ENCODE measurements at places on chromosomes 2 and 18.

DNA sequence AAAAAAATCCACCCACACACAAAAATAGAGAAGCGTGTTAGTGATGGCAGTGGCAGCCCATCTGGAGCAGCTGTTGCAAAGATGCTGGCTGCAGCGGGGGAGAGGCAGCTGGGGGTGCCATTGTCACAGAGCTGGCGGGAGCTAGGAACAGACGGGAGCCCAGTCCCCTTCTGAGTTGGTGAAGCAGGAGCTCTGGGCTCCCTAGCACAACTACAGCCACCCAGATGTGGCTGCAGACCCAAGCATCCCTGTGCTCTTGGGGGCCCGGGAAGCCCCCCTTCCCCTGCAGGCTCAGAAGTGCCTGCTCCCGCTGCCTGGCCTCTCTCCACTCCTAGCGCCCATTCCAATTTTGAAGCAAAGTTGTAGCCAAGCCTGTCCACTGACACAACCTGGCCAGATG, 366.6 kb upstream of the MC4R start:
- DNase-seq = no peak

DNA sequence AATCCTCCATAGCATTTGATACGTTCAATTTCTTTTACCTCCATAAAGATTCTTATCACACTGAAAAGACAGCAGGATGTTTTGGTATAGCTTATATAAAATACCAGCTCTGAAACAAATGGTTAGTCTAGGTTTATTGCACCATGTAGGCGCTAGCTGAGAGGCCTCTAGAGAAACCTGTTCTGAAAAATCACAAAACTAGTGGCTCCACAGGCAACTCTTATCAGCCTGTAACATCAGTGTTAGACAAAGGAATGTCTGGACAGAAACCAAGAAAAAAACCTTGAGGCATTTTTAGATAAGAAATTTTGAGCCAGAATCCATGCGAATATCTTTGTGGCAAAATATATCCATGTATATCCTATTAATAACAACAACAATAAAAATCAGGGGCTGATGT, 440.4 kb upstream of the MAP2 start:
- no peak for DNase-seq

- DNase-seq = no peak
Measured at GRCh38 chr2:204159526-204159925, 223.0 kb downstream of the ICOS start.

DNA sequence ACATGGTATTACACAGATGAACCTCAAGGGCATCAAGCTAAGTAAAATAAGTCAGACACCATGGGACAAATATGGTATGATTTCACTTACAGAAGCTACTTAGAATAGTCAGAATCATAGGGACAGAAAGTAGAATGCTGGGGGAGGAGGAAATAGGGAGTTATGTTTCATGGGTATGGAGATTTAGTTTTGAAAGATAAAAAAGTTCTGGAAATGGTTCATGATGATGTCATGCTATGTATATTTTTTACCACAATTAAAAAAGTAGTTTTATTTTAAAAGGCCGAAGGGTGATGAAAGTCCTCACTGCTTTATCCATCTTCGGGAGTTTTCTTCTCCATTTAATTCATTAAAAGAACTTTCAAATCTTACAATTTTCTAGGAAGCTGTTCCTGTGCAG, 181.9 kb downstream of the CALCRL start:
- DNase-seq = no peak
